ENCODE measurements at places on chromosomes 2 and 18.

- no peak for DNase-seq
These were observed 1.4 kb downstream of the FAM117B start for GRCh38 chr2:202636213-202636513.

GRCh38 chr2:176612736-176613135 lies 343.5 kb downstream of the MTX2 start:
- DNase-seq: peak; percentile 71

GRCh38 chr2:211014376-211014775 lies 458.0 kb downstream of the CPS1 start:
- DNase-seq: no peak

DNA sequence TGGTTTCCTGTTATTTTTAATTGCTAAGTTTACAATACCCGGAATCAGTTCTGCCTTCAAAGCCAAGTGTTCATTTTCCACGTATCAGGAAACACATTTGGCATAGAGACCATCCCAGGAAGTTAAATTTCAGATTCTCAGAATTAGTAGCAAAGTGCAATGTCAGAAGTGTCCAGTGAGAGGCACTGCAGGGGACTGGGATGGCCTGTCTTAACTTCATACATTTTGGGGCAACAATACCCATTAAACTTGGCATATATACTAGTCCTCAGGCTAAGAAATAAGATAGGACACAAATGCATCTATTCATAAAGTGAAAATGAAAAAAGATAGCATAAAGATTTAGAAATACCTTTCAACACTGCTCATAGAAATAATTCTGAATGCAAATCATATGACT lies 1.5 kb upstream of the IL1RL2 start:
- DNase-seq: peak; percentile 19

GRCh38 chr2:6526093-6526824 lies 339.4 kb downstream of the CMPK2 start:
- peak; percentile 1 for DNase-seq

DNA sequence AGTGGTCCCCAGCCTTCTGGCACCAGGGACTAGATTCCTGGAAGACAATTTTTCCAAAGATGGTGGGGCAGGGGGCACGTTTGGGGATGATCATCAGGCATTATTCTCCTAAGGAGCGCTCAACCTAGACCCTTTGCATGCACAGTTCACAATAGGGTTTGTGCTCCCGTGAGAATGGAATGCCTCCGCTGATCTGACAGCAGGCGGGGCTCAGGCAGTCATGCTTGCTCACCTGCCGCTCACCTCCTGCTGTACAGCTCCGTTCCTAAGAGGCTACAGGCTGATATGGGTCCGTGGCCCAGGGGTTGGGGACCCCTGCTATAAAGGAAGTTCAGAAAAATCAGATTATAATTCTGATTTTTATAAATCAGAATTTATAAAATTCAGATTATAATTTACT lies 22.3 kb upstream of the TYMS start:
- no peak for DNase-seq
